ENCODE measurements at places on chromosomes 7 and 10.

GRCh38 chr10:92208157-92208720 lies 82.6 kb downstream of the CPEB3 start:
- DNase-seq: no peak

- DNase-seq: no peak
Measured at GRCh38 chr7:156121956-156122355, 309.7 kb upstream of the SHH start.

DNA sequence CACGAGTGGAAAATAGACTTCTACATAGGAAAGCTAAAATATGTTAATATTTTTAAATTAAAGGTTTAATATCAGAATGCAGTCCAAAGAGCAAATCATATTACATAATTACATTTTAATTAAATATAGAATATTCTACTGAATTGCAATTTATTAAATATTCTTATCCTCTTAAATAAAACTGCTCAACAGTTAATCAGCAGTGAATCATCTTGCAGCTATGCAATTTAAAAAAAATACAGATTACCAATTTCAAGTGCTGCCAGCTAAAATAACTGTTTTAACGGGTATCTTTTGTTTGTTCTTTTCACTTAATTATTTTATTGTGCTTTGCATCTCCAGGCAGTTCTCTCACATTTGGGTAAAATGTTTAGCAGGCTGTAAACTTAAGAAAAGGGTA lies 82.2 kb downstream of the ZNRF2 start:
- no peak for DNase-seq

- DNase-seq: no peak
Measured at GRCh38 chr10:11699550-11700097, 42.6 kb upstream of the ECHDC3 start.

DNA sequence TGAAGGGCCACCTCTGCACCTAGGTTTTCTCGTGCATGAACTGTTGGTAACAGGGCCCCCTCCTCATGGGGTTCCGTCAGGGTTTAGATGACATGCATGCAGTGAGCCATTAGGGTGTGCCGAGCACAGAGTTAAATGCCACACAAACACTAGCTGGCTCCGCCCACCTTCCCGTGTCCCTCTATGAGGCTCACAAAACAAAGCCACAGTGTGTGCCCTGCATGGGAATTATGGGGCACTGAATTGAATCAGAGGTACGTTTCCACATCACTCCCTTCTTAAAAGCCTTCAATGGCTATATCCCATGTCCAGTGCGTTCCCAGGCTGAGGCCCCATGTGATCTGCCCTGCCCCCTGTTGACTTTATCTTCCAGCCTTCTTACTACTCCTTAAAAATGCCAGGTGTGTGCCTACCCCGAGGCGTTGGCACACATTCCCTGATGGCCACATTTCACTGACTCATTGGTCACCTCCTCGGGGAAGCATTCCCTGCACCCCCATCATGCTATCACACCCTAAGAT lies 35.7 kb downstream of the GSDME start:
- no peak for DNase-seq

DNA sequence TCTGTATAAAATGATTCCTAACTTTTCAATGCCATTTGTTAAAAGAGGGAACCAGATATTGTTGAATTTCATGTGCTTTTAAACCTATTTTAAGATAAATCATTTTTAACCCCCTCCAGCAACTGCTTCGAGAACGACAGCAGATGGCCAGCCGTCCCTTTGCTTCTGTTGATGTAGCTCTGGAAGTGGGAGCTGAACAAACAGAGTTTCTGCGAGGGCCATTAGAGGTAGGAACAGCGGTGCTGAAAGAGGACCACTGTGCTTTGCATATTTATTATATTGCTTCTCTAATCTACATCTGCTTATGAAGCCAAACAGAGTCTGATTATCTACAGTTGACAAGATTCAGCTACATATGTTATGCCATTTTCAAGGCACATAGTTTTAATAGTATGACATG lies 545.9 kb downstream of the GFRA1 start:
- no peak for DNase-seq

GRCh38 chr10:66931340-66931948 lies 5.6 kb downstream of the LRRTM3 start:
- DNase-seq: no peak

DNA sequence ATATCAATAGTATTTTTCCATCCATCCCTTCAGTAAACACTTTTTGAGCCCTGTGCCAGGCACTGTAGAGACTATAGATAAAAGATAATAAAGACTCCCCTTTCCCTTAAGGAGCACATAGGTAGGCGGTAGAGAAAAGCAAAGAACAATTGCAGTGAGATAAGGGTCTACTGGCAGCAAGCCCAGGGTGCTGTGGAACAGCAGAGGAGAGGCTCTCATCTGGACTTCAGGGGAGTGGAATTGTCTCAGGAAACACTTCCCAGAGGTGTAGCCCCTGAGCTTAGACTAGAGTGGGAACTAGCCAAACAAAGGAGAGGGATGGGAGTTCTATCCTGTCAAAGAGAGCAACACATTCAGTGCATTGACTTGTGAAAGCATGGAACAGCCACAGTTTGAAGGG lies 102.0 kb downstream of the NRF1 start:
- no peak for DNase-seq

DNA sequence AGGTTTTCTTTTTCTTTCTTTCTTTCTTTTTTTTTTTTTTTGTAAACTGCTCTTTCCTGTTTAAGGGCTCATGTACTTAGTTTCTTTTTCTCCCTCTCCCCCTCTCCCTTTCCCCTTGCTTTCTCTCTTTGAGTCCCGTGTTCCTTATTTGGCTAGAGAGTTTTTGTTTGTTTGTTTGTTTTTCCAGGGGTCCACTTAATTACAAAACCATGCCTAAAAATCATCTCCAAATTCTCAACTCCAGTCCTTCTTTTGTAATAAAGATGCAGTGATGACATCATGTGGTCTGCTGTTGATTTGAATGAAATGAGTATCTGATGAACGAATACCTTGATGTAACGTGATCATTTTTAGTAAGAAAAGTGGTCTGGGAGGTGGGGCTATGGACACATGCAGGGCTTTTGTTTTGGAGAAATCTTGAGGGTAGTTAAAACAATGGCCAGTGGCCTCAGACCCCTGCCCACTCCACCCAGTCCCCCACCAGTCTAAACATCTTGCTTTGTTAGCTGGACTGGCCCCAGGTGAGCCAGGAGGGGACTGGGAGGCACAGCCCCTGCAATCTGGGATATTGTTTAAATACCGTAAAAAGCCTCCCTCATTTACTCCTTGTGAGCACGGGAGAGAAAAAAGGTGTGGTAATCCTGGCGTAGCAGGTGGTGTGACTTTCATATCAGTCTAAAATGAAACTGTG lies 165.7 kb downstream of the LRMDA start:
- DNase-seq: no peak

- no peak for DNase-seq
Measured at GRCh38 chr10:84302223-84302622, 26.2 kb upstream of the CCSER2 start.

DNA sequence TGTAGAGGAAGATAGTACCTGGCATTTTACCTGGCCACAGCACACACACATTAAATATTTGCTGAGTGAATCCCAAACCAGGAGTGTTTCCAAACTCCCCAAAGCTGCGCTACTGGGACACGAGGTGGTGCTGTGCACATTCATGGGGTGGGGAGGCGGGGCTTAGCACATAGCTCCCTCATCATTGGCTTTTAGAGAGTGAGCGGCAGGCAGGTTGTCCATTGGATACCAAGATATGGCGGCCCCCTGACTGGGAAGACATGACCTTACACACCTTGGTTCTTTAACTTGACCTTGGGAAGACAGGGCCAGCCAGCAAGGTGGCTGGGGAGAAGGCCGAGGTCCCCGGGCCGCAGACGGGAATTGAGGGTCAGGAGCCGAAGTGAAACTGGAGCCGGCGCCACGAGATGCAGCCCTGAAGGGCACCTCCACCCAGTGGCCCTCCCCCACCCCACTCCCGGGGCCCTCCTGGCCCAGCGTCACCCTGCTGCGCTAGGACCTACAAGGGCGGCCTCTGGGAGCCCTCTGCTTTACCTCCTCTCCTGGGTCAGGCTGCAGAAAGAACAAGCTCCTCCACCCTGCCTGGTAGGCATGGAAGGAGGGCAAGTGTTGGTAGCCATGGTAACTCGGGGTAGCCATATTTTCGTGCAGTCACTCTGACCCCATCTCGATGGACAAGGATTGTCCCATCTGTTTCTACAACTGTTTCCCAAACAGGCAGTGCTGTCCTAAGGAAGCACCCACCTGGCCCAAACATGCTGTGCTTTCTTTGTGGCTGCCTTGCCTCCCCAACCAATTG lies 24.0 kb downstream of the TMEM176A start:
- no peak for DNase-seq

- DNase-seq: no peak
Measured at GRCh38 chr10:89471110-89471809, 56.9 kb downstream of the IFIT5 start.

DNA sequence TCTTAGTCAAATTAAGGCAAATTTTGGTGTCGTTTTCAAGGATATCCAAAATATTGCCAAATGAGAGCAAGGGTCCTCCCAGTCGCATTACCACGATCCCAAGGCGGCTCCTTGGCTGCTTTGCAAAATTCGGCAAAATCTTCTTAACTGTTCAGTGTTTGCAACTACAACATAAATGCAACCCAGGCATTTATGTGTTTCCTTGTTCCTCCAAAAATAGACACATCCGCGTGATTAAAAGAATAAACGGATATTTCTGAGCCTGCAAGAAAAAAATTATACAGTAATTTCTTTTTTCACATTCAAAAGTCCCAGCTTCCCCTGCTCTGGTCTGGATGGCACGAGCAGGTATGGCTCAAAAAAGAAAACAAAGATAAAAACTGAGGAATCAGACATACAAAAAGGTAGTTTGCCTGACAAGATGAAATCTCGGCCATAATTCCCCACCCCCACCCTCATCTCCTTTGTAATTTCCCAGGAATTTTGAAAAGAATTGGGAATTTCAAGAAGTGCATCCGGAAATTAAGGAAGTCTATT lies 6.0 kb downstream of the SKIDA1 start:
- DNase-seq: no peak

GRCh38 chr10:75208181-75208580 lies 2.4 kb upstream of the VDAC2 start:
- no peak for DNase-seq

GRCh38 chr10:68135922-68136792 lies 26.9 kb downstream of the MYPN start:
- no peak for DNase-seq

GRCh38 chr10:20289070-20289828 lies 473.0 kb downstream of the PLXDC2 start:
- no peak for DNase-seq

DNA sequence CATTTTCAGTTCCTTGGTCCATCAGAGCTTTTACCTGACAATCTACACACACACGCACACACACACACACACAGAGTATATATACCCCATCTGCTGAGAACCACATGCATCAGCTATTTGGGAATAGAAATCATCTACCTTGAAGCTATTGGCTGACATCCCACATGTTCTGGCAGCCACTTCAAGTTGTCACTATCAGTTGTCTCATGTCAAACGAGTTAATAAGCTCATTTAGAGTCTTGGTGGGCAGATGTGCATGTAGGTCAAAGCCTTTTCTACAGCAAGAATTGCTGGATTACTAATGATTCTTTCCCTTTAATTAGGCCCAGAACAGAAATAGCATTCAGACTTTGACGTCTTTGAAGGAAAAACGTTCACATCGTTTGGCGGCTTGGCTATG lies 36.8 kb downstream of the COL28A1 start:
- no peak for DNase-seq
